ENCODE measurements at places on chromosomes 12 and 14.

- DNase-seq = no peak
Observed at GRCh38 chr14:44791730-44792129, 170.0 kb downstream of the KLHL28 start.

DNA sequence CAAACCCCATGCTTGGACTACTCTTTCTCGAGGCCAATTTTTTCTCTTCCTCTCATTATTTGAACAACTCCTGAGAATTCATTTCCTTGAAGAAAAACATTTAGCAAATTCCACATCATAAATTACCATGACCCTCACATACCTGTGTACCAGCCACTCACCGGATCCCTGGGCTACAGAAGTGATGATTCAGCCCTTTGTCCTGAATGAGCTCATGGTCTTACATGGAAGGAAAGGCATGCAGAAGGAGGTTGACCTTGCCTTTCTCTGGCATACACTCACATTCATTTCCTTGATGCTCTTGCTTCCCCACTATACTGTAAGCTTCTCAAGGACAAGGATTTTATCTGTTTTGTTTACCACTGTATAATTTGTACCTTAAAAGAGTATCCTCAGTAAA is 191.5 kb downstream of the SLC5A8 start:
- DNase-seq = no peak

GRCh38 chr12:16608946-16609539 is 3.1 kb upstream of the LMO3 start:
- no peak for DNase-seq

DNA sequence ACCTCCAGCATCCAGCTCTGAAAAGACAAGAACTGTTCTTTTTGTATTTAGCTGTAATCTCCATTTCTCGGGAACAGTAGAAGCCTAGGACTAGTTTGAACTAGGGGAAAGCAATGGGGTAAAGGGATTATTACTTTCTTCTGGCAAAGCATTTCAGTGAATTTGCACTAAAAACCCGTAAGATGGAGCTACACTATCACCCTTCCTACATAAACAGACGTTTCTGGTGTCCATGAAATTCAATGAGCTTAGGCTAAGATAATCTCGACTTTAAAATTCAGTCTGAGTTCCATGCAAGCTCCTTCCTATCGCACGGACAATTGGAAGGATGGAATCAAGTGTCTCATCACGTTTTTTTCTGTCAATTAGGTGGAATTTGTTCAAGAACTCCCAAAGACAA is 24.0 kb downstream of the ACSM4 start:
- no peak for DNase-seq

DNA sequence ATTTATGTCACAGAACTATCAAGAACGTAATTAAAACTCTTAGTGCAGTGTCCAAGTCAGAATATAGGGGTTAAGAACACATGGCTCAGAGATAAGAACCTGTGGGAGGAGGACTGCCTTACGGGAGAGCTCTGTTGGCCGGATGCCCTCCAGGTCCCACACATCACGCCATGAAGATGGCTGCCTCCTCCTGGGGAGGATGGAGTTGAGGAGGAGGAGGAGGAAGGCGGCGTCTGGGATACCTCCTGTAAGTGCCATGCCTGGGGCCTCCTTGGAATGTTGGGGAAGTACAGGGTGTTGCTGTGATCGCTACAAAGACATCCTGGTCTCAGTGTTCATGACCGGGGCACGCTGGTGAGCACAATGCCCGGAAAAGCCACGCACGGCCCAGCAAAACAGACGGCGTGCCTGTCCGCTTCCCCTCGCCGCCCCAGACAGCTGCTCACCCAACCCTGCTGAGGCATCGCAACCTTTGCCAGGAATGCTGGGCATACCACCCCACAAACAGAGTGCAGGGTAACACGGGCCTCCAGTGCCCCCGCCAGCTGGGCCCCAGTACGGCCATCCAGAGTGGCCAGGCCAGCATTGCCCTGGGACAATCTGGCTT is 28.7 kb upstream of the CD9 start:
- no peak for DNase-seq

GRCh38 chr12:67855103-67855502 is 134.1 kb upstream of the IFNG-AS1 start:
- DNase-seq = no peak

DNA sequence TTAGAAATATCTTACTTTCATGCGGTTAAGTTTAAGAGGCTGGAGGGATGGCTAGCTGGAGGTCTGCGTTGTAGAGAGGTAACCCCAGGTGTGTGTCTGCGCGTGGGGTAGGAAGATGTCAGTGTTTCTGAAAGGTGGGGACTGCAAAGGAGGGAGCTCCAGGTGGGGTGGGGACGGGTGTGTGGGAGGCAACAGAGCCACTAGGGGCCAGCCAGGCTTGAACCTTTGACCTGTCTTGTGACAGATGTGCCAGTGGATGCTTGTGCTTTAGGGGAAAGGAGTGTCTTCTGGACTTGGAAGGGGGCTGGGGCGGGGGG is 841 bp downstream of the GLI1 start:
- DNase-seq = no peak

DNA sequence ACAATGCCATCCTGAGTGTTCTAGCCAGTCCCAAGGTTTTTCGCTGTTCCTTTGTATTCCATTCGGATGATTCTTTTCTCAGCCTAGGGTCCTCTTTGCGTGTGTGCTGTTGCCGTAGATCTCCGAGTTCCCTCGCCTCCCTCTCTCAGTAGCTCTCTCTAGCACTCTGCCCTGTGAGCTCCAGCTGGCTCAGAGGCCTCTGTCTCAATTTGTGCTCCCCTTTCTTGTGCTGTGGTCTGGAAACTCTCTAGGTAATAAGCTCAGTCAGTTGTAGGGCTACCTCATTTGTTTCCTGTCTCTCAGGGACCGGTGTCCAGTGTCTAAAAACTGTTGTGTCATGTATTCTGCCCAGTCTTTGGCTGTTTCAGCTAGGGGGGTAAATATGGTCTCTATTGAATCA is 179.3 kb downstream of the PCNX1 start:
- DNase-seq = no peak

- DNase-seq = no peak
Observed at GRCh38 chr12:83114966-83115365, 428.3 kb downstream of the TMTC2 start.

- no peak for DNase-seq
Observed at GRCh38 chr12:70798016-70798783, 122.3 kb downstream of the PTPRR start.

GRCh38 chr12:43835656-43836474 is at the start of gene TMEM117:
Gene TMEM117, plus strand, starts transcription at chr12:43836081.
- DNase-seq = peak; percentile 44

GRCh38 chr14:81516986-81517797 is 16.5 kb downstream of the SEL1L start:
- no peak for DNase-seq

DNA sequence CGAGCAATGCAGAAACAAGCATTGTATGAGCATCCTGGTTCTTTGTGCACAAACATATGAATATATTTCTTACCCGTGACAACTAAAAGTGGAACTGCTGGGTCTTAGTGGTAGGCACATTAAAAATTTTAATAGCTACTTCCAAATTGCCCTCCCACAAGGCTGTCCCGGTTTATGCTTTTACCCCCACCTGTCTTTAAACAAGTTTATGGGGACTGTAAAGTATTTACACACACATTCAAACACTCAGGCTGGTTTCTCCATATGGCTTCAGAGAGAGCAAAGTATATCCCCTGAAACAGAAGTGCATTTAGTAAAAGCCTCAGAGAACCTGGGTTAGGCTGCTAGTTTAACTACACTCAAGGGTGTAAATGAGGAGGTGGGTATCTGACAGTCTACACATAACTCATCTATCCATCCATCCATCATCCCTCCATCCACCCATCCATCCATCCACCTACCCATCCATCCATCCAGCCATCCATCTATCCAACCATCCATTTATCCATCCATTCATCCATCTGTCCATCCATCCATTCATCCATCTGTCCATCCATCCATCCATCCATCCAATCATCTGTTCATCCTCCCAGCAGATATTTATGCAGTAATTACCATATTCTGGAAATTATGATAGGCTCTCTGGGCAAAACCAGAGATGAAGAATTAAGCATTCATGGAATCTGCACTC is 75.7 kb upstream of the DICER1 start:
- DNase-seq = no peak

- no peak for DNase-seq
Observed at GRCh38 chr14:55127460-55127951, 1.5 kb upstream of the LGALS3 start.

GRCh38 chr12:65123435-65124063 is 2.4 kb upstream of the WIF1 start:
- no peak for DNase-seq

GRCh38 chr12:30774599-30774998 is 19.8 kb upstream of the CAPRIN2 start:
- no peak for DNase-seq

GRCh38 chr14:75363570-75364227 is 64.1 kb upstream of the JDP2 start:
- no peak for DNase-seq

DNA sequence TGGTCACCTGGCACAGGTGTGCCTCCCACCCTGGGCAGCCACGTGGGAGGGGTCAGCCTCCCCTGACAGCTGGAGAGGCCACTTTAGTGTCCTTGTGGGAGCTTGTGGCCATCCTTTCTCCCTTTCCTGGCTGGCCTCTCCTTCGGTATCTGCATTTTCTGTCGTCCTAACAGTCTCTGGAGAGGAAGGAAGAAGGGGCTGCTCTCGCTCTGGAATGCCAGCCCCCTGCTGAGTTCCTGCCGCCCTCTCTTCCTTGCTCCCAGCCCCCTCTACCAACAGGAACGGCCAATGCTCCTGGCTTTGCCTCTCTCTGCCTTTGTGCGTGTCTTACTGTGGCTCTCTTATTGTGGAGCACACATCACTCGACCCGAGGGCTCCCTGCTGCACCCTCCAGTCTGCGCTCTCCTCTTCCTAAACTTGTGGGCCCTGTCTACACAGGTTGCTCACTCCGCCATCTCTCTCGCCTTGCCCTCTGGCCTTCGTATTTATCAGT is 70.8 kb downstream of the FBXL14 start:
- DNase-seq = no peak

DNA sequence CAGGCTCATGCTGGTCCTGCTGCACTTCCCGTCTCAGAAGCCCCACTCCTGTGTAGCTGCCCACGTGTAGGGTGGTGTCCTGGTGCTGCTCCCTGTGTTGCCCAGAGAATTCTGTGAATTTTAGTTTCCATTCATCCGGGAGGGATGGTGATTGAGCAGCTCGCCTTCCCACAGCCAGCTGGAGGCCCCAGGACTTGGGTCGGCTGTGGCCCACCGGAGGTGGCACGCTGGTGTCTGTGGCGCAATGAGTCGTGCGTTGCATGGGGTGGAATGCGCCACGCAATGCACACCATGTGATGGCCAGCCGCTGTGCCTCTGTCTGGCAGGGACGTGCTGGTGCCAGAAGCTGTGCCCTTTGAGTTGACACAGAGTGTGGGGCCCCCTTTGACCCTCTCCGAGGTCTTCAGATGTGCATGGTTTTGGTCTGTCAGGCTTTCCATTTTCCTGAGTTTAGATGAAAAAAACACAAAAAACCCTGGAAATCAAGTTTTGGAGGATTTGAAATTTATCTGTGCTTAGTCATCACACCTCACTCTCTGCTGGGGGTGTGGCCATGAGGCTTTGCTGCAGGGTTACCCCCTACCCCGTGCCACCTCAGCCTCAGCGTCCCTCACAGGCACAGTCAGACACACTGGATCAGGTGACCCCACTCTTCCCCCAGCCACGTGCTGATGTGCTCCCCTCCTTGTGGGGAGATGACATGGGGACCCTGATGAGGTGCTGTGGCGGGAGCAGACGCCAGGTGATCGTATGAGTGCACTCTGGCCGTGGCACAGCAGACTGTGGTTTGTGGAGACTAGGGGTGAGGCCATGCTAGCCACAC is 64.6 kb downstream of the EP400 start:
- DNase-seq = no peak

DNA sequence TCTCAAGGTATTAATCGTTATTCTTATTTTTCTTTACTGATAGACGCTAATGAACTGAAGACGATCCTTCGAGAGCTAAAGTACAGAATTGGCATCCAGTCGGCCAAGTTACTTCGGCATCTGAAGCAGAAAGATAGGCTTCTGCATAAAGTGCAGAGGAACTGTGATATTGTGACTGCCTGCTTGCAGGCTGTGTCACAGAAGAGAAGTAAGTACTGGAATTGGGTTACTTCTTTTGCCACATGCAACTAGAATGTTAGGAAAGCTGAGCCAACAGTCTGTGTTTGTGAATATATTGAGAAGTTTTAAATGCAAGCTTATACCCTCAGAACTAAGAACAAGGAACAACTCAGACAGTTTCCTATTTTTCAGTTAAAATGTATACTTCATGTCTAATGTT is 26.6 kb upstream of the GNS start:
- DNase-seq = no peak

DNA sequence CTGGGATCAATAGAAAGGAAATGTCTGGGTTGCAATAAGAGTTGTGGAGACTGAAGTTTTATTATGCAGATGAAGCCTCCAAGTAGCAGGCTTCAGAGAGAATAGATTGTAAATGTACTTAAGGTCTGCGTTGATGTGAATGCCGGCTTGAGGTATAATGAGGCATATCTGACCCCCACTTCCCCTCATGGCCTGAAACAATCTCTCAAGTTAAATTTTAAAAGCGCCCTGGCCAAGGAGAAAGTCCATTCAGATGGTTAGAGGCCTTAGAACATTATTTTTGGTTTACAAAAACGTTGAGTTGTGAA is 28.3 kb upstream of the HIGD1C start:
- no peak for DNase-seq

DNA sequence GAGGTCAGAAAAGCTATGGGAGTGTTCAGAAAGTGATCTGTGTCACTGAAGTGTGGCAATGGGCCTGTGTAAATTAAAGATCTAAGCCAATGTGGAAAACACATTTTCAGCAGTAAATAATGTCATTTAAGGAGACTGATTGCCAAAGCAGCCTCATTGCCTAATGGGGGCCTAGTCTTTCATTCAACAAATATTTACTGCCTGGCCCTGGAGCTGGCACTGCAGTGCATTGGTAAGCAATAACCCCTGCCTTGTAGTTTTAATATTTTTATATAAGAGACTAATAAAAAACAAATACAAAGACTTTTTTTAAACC is 326.6 kb downstream of the BTG1 start:
- no peak for DNase-seq

DNA sequence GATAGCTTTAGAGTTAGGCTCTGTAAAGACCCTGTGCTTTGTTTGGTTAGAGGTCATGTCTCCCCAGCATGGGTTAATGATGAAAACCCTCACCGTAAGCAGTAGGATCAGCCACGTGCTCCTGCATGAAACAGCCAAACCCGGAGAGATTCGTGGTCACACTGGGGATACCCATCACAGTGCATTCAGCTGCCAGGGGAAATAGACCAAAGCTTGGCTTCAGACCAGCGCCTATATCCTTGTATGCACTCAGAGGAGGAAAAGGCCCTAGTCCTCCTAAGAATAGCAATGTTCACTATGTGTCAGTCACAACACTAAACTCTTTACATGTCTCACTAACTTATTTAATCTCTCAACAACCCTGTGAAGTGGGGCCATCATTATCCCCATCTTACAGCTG is 16.3 kb downstream of the SPX start:
- no peak for DNase-seq

- no peak for DNase-seq
Observed at GRCh38 chr12:13243516-13244070, 47.1 kb downstream of the EMP1 start.

All from stimulated activated naive CD4-positive, alpha-beta T cell (primary cell).